H54 (cell line): ENCODE measurements at places on chromosomes 1 and 21.

- no peak for DNase-seq
These were observed 7.8 kb upstream of the MUTYH start for GRCh38 chr1:45348020-45348419.

GRCh38 chr1:54803761-54804470 is 2.8 kb upstream of the TTC22 start:
- peak; percentile 74 for DNase-seq

- DNase-seq: no peak
These were observed 5.3 kb downstream of the DSCAM start for GRCh38 chr21:40841524-40842196.

- DNase-seq: no peak
These were observed 39.9 kb upstream of the INSL5 start for GRCh38 chr1:66840929-66841328.

GRCh38 chr1:30778154-30778978 is 20.8 kb upstream of the LAPTM5 start:
- DNase-seq: no peak

GRCh38 chr1:109201123-109201703 is 12.5 kb upstream of the SARS1 start:
- peak; percentile 70 for DNase-seq

DNA sequence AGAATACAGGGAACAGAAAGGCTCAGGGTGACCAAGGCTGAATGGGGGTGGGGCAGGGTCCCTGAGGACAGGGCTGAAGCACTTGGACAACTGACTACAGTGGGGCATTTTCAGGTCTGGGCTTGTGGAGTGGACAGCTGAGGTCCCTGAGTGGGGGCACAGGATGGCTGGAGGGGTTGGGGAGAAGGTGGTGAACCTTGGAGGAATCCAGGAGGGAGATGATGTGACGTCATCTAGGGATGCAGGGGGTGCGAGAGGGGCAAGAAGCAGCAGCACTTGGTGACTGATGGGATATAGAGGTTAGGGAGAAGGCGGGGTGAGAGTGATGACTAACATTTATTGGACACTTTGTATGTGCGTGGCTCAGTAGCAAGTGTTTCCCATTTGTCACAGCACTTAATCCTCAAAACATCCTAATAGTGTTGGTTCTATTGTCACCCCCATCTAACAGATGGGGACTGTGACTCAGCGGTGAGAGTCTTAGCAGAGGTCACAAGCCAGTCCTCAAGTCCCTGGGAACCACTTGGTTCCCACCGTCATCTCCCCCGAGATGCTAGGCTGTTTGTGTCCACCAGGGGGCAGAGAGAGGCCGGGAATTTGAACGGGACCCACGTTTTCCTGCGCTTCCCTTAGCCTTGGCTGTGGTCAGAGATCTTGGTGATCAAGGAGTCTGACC is 27.9 kb upstream of the BMP8B start:
- peak; percentile 66 for DNase-seq

DNA sequence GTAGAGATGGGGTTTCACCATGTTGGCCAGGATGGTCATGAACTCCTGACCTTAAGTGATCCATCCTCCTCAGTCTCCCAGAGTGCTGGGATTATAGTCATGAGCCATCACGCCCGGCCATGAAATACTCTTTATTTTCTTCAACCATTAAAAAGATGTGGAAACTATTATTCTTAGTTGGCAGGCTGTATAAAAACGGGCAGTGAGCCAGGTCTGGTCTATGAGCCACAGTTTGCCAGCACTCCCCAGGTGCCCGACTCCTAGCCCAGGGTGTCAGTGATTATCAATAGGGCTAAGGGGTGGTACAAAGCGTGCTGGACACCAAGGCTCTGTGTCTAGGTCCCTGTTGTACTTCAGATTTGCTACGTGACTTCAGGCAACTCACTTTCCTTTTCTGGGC is 3.7 kb upstream of the TMEM61 start:
- no peak for DNase-seq
